ENCODE measurements at places on chromosomes 1 and 21.

- DNase-seq, result no peak
Measured at GRCh38 chr1:24980836-24981630, 51.0 kb upstream of the RUNX3 start.

DNA sequence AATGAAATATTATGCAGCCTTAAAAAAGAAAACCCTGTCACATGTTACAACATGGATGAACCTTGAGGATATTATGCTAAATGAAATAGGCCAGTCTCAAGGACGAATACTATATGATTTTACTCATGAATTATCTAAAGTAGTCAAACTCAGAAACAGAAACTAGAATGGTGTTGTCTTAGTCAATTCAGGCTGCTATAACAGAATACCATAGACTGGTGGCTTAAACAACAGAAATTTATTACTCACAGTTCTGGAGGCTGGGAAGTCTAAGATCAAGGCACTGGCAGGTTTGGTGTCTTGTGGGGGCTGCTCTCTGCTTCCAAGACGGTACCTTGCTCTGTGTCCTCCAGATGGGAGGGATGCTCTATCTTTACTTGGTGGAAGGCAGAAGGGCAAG is 113.8 kb upstream of the DNAH14 start:
- no peak for DNase-seq

DNA sequence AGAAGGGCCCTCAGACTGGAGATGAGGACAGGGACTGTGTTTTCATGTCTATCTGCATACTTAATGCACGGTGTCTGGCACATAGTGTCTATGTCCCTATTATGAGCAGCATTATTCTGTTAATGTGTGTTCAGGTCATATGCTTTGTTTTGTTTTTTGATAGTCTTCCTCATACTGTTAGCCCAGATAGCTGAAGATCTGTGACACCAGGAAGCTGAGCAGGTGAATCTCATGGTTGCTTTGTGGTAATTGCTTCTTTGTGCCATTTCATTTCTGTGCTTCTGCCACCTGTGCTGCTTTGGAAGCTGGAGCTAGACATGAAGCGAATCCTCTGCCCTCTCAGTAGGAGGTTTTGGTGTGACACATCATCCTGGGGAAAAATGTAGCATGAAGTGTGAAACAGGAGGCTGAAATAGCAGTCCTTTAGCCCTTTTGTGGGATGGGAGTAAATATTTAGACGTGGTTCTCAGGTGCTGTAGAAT is 15.8 kb downstream of the SMAP2 start:
- DNase-seq, result no peak

DNA sequence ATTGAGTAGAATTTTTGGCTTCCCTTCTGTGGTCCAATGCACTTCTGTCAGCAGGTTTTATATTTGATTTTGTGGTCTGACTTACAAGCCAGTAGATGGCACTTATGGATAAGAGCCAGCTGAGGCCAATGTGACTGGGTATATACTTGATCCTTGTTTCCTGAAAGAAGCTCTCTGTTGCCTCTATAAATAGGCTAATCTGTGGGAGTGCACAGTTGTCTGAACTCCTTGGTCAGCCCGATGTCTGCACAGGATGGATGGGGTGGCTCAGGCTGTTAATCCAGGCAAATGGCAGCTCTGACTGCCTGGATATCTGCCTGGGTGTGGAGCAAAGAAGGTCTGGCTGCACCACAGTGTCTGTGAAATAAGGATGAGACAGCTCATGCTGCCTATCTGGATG is 1183.7 kb upstream of the PRMT6 start:
- DNase-seq, result no peak

GRCh38 chr1:97379387-97380075 is 541.3 kb downstream of the DPYD start:
- no peak for DNase-seq

GRCh38 chr1:116997066-116997465 is 4.5 kb upstream of the CD101 start:
- DNase-seq, result no peak

GRCh38 chr1:160326418-160326817 is 16.6 kb downstream of the COPA start:
- no peak for DNase-seq

DNA sequence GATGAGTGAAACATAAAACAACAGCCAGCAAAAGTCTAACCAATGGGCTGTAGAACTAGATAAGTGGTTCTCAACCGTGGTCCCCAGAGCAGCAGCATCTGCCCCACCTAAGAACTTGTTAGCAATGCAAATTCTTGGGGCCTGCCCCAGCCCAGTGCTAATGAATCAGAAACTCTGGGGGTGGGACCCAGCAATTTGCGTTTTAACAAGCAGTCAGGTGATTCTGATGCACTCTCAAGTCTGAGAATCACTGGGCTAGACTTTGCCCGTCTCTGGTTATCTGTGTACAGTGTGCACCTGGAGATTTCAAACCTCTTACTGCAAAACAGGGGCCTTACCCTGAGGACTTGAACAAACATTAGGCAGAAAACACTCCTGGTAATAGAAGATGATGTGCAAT is 66.5 kb downstream of the PLXNA2 start:
- no peak for DNase-seq

DNA sequence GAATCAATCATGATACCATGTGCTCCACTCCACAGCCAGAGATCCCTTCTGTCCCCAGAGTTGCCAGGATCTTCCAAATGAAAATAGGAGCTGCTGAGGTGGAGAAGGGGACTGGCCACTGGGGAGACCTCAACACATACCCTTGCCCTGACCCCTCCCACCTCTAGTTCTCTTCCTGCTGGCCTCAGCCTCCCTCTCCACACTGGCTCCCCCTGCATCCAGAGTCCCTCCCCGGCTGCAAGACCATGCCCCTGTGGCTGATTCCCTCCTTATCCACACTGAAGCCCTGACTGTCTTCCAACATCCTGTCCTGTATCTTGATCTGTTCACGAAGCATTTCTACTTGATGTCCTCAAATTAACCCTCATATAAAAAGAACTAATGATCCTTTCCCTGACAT is 21.1 kb upstream of the CDK18 start:
- DNase-seq, result no peak

- no peak for DNase-seq
Measured at GRCh38 chr21:28230559-28230958, 762.1 kb downstream of the LTN1 start.

DNA sequence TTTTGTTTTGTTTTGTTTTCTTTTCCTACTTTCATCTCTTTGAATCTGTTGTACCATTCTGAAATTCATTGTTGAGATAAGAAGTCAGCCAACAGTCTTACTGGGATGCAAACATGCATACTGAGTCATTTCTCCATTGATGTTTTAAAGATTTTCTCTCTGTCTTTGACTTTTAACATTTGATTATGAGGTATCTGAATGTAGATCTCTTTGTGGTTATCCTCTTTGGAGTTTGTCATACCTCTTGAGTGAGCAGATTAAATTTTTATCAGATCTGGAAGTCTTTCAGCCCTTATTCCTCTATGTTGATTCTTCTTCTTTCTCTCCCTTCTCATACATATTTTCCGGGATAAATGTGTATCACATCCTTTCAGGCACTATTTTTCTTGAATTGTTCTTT is 406.9 kb upstream of the NCAM2 start:
- DNase-seq, result no peak

- no peak for DNase-seq
Measured at GRCh38 chr1:55861676-55862340, 646.6 kb upstream of the USP24 start.

DNA sequence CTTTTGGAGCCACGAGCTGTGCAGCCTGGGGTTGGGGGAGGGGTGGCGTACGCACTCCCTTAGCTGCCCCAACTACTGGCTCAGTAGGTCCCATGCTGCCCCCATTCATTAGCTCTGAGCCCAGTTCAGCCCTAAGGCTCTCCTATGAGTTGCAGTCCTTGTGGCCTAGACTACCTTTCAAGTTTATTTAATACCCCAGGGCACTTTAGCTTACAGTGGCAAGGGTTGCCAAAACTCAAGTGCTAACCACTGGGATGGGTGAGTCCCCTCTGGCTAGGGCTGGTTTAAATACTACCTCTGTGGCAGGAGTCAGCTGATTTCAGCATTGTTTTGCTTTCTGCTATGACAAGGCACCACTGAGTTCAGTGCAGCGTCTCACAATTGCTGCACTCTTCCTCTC is 118.2 kb downstream of the ODF2L start:
- no peak for DNase-seq

- no peak for DNase-seq
Measured at GRCh38 chr1:170367615-170368014, 164.4 kb upstream of the GORAB start.

DNA sequence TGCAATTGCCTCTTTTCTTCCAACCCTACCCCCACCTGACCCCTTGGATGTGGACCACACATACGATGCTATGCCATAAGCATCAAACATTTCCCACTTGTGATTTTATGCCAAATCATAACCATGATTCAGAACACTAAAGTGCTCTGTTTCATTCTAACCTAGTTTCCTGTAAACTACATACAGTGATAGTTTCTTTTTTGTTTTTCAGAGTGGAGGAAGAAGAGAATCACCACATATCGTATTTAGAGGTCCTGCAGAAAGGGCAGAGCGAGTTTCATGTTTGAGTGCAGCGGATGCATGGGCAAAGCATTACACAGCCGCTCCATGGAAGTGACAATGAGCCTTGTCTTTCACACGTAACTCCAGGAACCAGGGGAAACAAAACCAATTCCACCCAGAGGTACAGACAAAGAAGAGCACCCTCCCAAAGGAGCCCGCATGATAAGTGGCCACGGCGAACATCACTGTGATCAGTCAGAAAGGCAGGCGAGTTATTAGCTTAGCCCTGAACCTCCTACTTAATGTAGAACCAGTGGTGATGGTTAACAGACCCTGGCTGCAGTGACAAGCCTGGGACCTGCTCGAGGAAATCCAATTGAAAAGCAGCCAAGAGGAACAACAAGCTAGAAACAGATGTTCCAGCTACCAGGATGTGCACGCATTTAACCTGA is 64.0 kb upstream of the ZNF281 start:
- peak; percentile 14 for DNase-seq

GRCh38 chr1:180969434-180969833 is 53.2 kb downstream of the STX6 start:
- DNase-seq, result no peak

GRCh38 chr1:232599178-232600041 is 30.5 kb downstream of the SIPA1L2 start:
- no peak for DNase-seq

- DNase-seq, result no peak
Measured at GRCh38 chr1:154469844-154470560, 32.0 kb upstream of the TDRD10 start.

- no peak for DNase-seq
Measured at GRCh38 chr1:53697721-53698383, 41.1 kb downstream of the GLIS1 start.

- no peak for DNase-seq
Measured at GRCh38 chr1:9164919-9165318, 36.0 kb upstream of the GPR157 start.

- DNase-seq, result no peak
Measured at GRCh38 chr1:52032785-52033131, 852 bp downstream of the KTI12 start.

- DNase-seq, result no peak
Measured at GRCh38 chr1:25484096-25484495, 53.4 kb downstream of the MACO1 start.

- no peak for DNase-seq
Measured at GRCh38 chr1:64186898-64187280, 16.5 kb upstream of the UBE2U start.

DNA sequence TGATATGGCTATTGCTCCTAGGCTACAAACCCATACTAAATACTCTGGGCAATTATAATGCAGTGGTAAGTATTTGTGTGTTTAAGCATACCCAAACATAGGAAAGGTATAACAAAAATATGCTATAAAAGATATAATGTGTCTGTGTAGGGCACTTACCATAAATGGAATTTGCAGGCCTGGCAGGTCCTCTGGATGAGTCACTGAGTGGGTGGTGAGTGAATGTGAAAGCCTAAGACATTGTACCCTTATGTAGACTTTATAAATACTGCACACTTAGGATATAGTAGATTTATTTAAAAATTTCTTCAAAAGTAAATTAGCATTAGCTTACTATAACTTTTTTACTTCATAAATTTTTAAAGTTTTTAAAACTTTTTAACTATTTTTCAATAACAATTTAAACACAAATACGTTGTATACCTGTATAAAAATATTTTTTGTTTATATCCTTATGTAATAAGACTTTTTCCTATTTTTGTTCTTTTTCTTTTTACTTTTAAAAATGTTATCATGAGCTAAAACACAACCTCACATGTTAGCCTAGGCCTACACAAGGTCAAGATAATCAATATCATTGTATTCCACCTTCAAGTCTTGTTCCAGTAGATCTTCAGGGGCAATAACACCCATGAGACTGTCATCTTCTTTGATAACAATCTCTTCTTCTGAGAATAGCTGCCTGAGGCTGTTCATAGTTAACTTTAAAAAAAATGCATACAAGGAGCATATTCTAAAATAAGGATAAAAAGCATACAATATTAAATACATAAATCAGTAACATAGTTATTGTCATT is 306.3 kb upstream of the RGS18 start:
- DNase-seq, result no peak

GRCh38 chr21:27047283-27047657 is 80.4 kb upstream of the ADAMTS5 start:
- DNase-seq, result no peak

DNA sequence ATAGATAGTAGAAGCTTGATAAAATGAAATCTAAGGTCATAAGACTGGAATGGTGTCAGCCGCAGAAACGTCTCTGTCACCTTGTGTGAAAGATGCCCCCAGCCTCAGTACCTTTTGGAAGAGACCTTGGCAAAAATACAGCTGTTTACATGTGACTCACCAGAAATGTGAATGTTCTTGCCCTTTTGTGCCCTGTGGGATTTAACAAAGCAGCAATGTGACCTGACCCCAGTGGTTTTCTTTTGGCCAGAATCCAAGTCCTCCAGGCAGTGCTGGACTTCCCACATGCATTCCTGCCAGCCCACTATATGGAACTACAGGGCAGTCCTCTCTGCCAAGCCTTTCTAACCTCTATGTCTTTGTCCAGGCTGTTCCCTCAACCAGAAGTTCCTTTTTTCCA is 27.2 kb upstream of the LRRC8C start:
- DNase-seq, result no peak

- DNase-seq, result no peak
Measured at GRCh38 chr1:198584163-198584562, 43.7 kb upstream of the ATP6V1G3 start.

GRCh38 chr1:232244426-232244825 is 385.5 kb downstream of the SIPA1L2 start:
- no peak for DNase-seq

DNA sequence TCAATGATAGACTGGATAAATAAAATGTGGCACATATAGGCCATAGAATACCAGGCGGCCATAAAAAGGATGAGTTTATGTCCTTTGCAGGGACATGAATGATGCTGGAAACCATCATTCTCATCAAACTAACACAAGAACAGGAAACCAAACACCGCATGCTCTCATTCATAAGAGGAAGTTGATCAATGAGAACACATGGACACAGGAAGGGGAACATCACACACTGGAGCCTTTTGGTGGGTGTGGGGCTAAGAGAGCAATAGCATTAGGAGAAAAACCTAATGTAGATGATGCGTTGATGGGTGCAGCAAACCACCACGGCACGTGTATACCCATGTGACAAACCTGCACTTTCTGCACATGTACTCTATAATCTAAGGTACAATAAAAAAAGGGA is 883.4 kb upstream of the PRMT6 start:
- DNase-seq, result no peak
